Naive B cell (primary cell): ENCODE measurements at places on chromosomes 13 and 19. TPM values are rescaled to one million over a fixed set of nuclear protein-coding genes. Genes with fewer than 3 reads are reported as not detected.
A peak's percentile ranks its signal among the peaks of the same experiment; 100 is the strongest.

DNA sequence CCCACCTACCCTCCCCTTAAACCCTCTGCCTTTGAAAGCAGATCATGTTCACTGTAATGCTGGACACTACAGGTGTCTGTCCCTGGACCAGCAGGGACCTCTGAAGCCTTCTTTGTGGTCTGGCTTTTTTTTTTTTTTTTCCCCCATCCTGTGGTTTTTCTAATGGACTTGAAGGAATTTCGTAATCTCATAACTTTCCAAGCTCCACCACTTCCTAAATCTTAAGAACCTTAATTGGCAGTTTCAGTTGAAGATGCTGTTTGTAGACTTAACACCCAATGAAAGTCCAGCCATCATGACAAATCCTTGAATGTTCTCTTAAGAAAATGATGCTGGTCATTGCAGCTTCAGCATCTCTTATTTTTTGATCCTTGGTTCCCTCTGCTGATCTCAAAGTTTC, 45.0 kb upstream of the LRCH1 start:
- no peaks in the 10 kb centered on the region for H3K36me3 ChIP-seq
- H3K4me1 ChIP-seq = no peaks in the 10 kb centered on the region
- no peaks in the 10 kb centered on the region for H3K27me3 ChIP-seq
- DNase-seq = no peak
- H3K4me3 ChIP-seq = no peak overlapping the region

DNA sequence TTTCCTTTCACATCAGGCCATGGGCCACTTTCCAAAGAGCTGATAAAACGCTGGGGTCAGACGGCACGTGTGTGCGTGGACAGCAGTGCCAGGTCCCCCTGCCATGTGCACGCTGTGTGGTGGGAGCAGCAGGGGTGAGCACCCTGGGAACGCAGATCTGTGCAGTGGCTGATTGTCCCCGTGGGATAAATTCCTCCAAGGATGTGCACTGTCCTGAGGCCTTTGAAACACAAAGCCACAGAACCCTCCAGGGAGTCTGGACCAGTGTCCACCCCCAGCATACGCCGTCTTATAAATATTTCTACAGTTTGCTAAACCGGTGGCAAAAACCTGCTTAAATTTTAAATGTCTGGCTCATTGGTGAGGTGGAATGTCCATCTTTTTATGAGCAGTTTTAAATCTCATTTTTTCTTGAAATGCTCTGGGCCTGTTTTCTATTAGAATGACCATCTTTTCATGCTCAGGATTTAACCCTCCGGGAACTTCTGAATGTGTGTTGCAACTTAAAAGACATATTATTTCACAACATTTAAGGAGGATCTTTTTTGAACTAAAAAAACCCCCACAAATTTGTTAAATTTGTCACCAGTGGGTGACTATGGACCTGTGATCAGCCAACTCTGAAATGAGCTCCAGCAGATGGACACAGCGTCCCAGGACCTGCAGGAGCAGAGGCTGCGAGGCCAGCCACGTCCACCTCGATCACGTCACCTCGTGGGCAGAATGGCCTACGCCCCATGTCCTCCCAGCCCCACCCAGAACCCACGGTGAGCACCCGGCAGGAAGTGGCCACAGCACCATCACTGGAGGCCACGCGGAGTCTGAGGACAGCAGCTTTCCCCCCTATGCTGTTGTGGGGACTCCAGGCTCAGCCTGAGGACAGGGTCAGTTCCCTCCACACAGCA, 68.6 kb downstream of the RASA3 start:
- no peaks in the 10 kb centered on the region for H3K27me3 ChIP-seq
- peaks cover 7% of the 10 kb centered on the region for H3K36me3 ChIP-seq
- peaks cover 64% of the 10 kb centered on the region for H3K4me1 ChIP-seq
- H3K27ac ChIP-seq = no peak overlapping the region
- peak overlapping the region; percentile 21 for H3K4me3 ChIP-seq

DNA sequence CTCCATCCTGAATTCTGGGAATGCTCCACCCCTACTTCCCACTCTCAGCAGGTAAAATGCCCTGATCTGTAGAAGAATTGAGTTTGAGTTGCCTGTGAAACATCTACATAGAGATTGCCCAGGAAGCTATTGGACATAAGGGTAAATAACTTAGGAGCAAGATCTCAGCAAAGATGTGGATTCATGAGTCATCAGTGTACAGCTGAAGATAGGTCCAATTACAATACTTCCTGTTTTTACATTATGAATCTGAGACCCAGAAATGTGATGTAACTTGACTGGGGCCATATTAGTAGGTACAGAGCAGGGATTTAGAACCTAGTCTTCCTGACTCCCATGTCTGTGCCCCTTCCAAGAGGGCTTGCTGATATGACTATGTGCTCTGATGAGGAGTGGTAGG, 79.4 kb upstream of the FNDC3A start:
- no peaks in the 10 kb centered on the region for H3K4me1 ChIP-seq
- peaks cover 11% of the 10 kb centered on the region for H3K27me3 ChIP-seq
- no peak for DNase-seq

GRCh38 chr13:83211301-83211700, 671.0 kb downstream of the SLITRK1 start:
- no peaks in the 10 kb centered on the region for H3K36me3 ChIP-seq
- H3K27me3 ChIP-seq = no peaks in the 10 kb centered on the region
- no peaks in the 10 kb centered on the region for H3K4me1 ChIP-seq
- no peak for DNase-seq
- no peak overlapping the region for H3K4me3 ChIP-seq

DNA sequence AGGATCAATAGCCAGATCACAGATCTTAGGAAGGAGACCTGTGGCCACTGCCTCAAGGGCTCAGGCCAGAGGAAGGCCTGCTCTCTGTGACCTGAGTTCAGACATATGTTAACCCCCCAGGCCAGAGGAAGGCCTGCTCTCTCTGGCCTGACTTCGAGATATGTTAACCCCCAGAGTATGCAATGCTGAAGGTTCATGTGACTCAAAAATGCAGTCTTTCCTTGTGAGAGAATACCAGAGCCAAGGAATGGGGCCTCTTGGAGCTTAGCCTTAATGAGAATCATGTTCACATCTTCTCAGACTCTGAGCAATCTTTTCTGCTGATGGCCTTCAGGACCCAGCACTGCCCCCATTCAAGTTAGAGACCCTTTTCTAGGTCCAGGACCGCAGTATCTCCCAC, 36.7 kb downstream of the MBNL2 start:
- H3K4me1 ChIP-seq = peaks cover 45% of the 10 kb centered on the region
- DNase-seq = no peak
- no peaks in the 10 kb centered on the region for H3K27me3 ChIP-seq
- no peak overlapping the region for H3K27ac ChIP-seq
- H3K4me3 ChIP-seq = no peak overlapping the region

The MRI1 gene
- polyA plus RNA-seq = 8.3 TPM
